ENCODE measurements at places on chromosomes 4 and X. TPM values are rescaled to one million over a fixed set of nuclear protein-coding genes. Genes with fewer than 3 reads are reported as not detected.

GRCh38 chrX:35617836-35618235 is 180.3 kb upstream of the MAGEB16 start:
- no peak for DNase-seq
- H3K27me3 ChIP-seq = no peaks in the 10 kb centered on the region
- no peak overlapping the region for H3K27ac ChIP-seq
- H3K36me3 ChIP-seq = no peaks in the 10 kb centered on the region

GRCh38 chr4:109447278-109447677 is 13.7 kb downstream of the SEC24B start:
- H3K4me3 ChIP-seq = no peak overlapping the region
- no peaks in the 10 kb centered on the region for H3K4me1 ChIP-seq
- no peak for DNase-seq
- H3K27ac ChIP-seq = no peak overlapping the region
- H3K27me3 ChIP-seq = no peaks in the 10 kb centered on the region
- peaks cover 20% of the 10 kb centered on the region for H3K36me3 ChIP-seq

RPA4 gene
- 0.93 TPM for total RNA-seq

LIN54 gene
- total RNA-seq = 9.8 TPM

GRCh38 chr4:73187325-73187724 is 71.3 kb downstream of the ANKRD17 start:
- DNase-seq = no peak
- no peaks in the 10 kb centered on the region for H3K36me3 ChIP-seq
- no peaks in the 10 kb centered on the region for H3K27me3 ChIP-seq

DNA sequence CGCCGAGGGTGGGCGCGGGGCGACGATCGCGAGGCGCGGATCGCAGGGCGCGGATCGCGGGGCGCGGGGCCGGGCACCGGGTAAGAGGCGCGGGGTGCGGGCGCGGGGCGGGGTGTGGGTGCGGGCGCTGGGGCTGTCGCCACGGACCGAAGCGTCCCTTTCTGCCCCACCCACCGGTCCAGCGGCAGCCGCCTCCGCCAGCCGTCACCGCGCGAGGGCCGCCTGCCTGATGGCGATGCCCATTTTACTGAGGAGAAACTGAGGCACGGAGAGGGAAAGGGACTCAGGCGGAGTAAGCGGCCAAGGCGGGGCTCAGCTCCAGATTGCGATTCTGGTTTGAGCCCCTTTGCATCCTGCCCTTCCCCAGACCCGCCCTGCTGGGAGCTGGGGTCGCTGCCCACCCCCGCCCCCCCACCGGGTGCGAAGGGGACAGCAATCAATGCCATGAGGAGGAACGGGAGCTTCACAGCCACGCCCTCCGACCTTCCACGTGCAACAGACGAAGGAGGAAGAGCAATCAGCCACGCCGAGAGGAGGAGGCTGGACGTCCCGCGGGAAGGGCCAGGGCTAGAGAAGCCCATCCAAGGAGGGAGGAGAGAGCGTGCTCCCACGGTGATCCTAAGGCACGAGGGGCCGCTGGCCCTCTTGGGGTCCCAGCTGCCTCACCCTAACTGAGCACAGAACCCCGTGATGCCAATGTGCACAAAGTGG is 10.9 kb upstream of the MAN2B2 start:
- peaks cover 82% of the 10 kb centered on the region for H3K27me3 ChIP-seq
- no peak overlapping the region for H3K4me3 ChIP-seq
- H3K27ac ChIP-seq = no peak overlapping the region
- H3K4me1 ChIP-seq = peaks cover 12% of the 10 kb centered on the region

GRCh38 chrX:132967049-132967448 is 8.6 kb upstream of the HS6ST2 start:
- no peak overlapping the region for H3K4me3 ChIP-seq
- H3K27me3 ChIP-seq = peaks cover 23% of the 10 kb centered on the region
- H3K36me3 ChIP-seq = no peaks in the 10 kb centered on the region
- H3K4me1 ChIP-seq = no peaks in the 10 kb centered on the region

DNA sequence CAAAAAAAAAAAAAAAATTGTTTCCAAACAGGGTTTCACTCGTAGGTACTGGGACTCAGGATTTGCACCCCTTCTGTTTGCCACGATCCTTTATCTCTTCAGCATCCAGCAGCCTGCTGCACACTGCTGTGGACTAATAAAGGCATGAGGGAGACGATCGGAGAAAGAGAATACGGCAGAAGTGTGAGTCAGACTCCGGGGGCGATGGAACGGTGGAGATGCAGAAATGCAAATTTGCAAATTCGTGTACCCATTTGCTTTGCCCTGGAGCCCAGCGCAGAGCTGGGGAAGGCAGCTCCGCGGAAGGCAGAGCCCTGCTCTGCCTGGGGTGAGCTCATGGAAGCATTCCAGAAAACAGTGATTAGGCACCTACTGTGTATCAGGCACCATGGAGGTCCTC is 270.3 kb downstream of the ASMT start:
- no peaks in the 10 kb centered on the region for H3K27me3 ChIP-seq
- H3K4me3 ChIP-seq = no peak overlapping the region
- H3K36me3 ChIP-seq = no peaks in the 10 kb centered on the region
- DNase-seq = no peak
- no peak overlapping the region for H3K27ac ChIP-seq

- H3K27ac ChIP-seq = no peak overlapping the region
- DNase-seq = peak; percentile 9
- no peaks in the 10 kb centered on the region for H3K4me1 ChIP-seq
- no peaks in the 10 kb centered on the region for H3K27me3 ChIP-seq
Measured at GRCh38 chrX:94560930-94561329, 886.9 kb downstream of the FAM133A start.

NUDT10 gene
- total RNA-seq = 1.3 TPM

DNA sequence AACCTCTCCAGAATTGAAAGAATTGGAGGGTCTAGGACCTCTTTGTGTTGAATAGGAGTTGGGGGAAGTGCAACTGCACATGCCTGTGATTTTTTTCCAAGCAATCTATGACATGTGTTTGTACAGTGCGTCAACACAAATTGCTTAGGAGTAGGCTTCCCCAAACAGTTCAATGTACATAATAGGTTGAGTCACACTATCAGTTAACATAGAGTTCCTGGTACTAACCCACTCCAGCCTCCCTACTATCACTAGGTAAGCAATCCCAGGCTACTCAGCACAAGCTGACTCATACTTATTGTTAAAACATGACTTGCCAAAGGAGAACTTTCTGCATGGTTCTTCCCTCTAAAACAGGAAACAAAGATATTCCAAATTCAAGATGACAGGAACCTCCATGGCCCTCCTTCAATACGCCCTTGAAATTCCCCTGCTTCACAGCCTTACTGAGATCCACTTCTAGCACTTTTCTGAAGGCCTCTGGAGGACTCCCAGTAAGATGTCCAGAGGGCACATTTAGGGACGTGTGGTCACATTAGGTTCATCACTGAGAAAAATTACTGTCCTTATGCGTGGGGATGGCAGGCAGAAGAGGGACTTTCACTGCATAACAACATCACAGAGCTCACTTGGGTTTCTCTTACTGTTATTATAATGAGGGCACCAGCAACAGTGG is 8.4 kb upstream of the VSIG1 start:
- H3K4me1 ChIP-seq = peaks cover 2% of the 10 kb centered on the region
- H3K4me3 ChIP-seq = no peak overlapping the region
- DNase-seq = no peak

GRCh38 chr4:120963449-120963848 is 40.9 kb upstream of the PRDM5 start:
- H3K4me3 ChIP-seq = no peak overlapping the region
- no peak overlapping the region for H3K27ac ChIP-seq
- H3K4me1 ChIP-seq = no peaks in the 10 kb centered on the region
- no peak for DNase-seq

DNA sequence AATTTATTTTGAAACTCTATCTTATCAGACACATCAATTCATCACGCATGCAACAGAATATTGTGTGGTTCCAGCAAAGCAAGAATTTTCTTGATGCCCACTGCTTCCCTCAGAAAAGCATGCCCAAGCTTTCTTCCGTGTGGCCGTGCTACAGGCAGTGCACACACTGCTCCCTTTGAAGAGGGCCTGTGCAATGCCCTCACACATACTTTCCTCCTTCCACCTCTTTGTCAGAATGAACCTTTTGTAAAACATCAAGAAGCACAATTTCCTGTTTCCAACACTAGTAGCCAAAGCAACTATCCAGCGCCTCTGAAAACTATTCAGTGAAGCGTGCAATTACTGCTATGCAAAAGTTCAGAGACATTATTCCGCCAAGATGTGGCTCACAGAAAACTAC is 201.7 kb downstream of the NLGN4X start:
- no peak overlapping the region for H3K4me3 ChIP-seq
- H3K27me3 ChIP-seq = peaks cover 5% of the 10 kb centered on the region
- no peaks in the 10 kb centered on the region for H3K36me3 ChIP-seq

PWWP3B gene
- total RNA-seq = 28.0 TPM

- no peaks in the 10 kb centered on the region for H3K36me3 ChIP-seq
- no peak overlapping the region for H3K4me3 ChIP-seq
- H3K4me1 ChIP-seq = no peaks in the 10 kb centered on the region
- peaks cover 2% of the 10 kb centered on the region for H3K27me3 ChIP-seq
- DNase-seq = no peak
Measured at GRCh38 chr4:152150214-152150613, 385.7 kb downstream of the FBXW7 start.

DNA sequence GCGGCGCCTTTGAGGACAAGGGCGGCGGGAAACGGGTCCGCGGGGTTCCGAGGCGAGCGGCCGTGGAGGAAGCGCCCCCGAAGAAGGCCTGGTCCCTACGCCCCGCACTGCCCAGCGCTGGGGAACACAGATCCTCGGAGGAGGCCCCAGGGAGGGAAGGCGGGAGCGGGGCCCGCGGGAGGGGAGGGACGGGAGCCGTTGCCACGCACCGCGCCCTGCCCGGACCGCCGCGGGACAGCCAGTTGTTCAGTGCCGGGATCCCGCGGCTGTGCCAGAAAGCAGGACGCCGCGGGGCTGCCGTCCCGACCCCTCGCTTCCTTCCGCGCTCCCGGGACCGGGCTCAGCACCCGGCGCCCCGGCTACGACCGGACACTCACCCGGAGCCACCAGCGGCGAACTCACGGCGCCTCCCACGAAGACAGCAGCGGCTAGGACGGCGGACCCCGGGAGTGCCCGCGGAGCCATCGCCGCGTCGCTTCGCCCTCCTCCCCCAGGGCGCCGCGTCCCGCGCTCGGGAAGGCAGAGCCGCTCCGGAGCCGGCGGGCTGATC is 278 bp downstream of the RELL1 start:
- peak overlapping the region; percentile 97 for H3K27ac ChIP-seq
- peaks cover 20% of the 10 kb centered on the region for H3K4me1 ChIP-seq
- peak; percentile 69 for DNase-seq
- H3K4me3 ChIP-seq = peak overlapping the region; percentile 84

DNA sequence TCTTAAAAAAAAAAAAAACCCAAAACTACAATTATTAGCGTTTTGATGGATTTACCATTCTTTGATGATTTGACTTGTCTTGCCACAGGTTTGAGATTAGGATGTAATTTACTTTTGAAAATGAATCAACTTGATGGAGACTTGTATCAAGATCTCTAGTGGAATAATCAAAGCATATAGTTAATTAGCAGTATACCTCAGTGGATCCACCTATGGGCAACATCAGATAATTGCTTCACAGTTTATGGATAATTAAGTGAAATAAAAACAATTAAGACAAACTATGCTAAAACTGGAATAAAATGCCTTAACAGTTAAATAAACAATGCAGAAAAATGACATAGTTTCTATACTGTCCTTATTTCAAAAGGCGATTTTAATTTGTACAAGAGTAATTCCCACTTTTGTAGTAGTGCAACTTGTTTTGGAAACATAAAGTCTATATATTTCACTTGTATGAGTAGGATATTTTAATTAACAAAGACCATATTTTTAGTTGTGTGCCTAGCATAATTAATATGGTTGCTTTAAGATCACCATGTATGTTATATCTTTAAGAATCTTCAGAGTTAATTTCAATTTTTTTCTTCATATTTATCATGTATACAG is 4.2 kb downstream of the CPEB2 start:
- H3K36me3 ChIP-seq = no peaks in the 10 kb centered on the region
- no peak for DNase-seq
- H3K27me3 ChIP-seq = peaks cover 18% of the 10 kb centered on the region
- no peak overlapping the region for H3K27ac ChIP-seq
- no peak overlapping the region for H3K4me3 ChIP-seq
- H3K4me1 ChIP-seq = peaks cover 5% of the 10 kb centered on the region

Measured in muscle of leg (tissue), 16 donors.